Left kidney (tissue), 8 donors: ENCODE measurements at places on chromosomes 12 and 14. TPM values are rescaled to one million over a fixed set of nuclear protein-coding genes. Genes with fewer than 3 reads are reported as not detected.

DNA sequence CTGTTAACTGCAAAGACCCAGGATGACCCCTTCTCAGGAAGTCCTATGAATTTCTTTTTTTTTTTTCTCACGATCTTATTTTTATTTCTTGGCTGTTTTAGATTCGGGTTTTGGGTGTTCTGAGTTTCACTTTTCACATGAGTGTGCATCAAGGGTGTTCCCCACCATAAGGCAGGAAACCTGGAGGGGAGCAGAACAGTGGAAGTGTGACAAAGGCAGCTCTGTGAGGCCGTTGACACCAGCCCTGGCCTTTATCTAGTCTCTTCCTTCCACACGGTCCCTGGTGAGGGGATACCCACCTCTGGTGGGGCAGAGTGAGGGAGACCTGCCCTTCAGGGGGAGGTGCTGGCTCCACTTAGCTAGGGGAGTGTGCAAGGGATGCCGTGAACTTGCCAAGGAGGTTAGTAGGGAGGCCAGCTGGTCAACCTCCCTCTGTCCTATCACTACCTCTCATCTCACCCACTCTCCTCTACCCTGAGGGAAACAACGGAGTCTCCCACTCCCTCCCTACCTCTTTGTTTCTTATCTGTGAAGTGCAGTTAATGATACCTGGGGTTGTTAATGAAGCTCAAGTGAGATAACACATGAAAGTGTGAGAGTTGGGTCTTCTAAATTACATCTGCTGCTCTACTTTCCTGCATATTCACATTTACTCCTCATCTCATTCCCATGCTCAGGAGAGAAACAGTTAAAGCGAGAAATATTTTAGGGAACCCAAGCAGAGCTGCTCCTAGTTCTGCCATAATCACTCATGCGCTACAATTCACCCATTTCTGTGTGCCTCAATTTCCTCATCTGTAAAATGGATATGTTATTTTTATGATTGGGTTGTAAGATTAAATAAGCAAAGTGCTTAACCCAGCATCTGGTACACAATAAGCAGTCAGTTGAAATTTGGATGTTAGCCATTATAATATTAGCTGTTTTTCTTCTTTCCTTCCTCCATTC, 4.4 kb upstream of the GALNT6 start:
- no peak for DNase-seq

DNA sequence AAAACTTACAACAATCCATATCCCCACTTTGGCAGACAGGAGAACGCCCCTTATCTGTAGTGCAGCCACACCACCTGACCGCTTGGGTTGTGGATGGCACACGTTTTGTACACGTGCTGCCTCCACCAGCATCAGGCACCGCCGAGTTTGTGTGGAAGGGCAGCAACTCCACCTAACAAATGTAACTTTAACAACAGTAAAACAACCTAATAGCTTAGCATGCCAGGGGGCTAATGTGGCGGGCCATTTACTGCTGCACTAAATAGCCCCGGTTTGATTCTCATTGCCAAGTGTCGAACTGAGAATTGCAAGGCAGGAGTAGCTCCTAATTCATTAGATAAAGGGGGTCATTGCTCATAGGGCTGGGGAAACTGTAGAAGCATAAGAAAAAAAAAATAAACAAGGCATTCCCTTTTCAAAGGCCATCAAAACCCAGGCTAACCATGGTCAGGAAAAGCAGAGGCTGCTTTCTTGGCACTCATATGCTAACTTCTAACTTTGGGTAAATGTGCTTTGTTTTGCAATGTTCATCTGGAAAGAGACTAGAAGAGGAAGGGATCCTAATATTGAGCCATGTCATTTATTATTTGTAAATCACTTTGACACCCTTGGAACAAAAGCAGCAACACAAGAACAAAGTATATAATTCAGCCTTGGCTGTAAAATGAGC, 279.7 kb upstream of the SOX5 start:
- no peak for DNase-seq

GRCh38 chr14:64442300-64442988, 22.9 kb upstream of the AKAP5 start:
- no peak for DNase-seq

DNA sequence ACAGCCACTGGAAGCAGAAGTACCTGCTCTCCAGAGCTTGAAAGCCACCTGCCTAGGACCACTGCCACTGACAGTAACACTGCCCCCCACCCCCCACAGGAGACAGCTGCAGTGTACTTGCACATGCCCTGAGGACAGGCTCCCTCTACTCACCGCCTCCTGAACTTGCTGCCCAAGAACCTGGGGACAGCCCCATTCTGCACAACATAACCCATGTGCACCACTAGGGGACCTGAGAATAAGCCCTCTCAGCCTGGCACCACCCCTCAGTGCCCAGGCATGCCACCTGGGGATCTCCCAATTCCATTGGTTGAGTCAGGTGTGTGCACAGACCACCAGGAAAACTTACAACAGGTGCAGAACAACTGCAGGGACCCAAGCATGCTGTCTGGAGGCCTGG, 67.1 kb upstream of the KIF21A start:
- no peak for DNase-seq

DNA sequence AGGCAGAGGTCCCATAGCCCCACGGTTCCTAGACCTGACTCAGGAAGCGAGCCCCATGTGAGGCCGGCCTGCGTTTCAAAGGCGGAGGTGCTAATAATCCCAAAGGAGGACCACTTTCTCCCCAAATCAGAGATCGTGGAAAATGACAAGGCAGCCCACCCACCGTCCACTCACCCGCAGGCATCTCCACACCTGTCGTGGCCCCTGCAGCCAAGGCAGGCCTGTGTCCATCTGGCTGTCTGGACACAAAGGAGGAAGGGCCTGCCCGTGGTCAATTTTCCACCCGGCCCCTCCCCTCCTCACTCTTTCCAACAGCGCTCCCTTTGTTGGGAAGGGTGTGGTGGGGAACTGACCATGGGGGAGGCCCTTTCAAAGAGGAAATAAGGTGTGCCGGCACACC, 125.3 kb upstream of the TMEM132D start:
- no peak for DNase-seq

- no peak for DNase-seq
Measured at GRCh38 chr12:116199160-116199706, 78.3 kb downstream of the MED13L start.

- no peak for DNase-seq
Measured at GRCh38 chr12:3791256-3791874, 38.5 kb upstream of the CRACR2A start.

DNA sequence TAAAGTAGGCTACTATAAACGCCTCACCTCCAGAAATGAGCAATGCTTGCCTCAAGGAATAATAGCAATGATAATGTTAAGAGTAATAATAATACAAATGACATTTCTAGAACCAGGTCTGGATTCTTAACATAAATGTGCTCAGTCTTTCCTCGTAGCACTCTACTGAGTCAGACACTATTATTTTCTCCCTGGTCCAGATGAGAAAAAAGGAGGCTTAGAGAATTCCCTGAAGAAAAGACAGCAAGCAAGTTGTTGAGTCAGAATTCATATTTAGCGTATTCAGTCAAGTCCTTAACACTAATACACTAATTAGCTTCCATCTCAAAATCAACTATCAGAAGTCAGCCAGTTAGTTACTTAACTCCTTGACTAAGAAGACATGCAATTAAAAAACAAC, 13.2 kb downstream of the KCNC2 start:
- no peak for DNase-seq

DNA sequence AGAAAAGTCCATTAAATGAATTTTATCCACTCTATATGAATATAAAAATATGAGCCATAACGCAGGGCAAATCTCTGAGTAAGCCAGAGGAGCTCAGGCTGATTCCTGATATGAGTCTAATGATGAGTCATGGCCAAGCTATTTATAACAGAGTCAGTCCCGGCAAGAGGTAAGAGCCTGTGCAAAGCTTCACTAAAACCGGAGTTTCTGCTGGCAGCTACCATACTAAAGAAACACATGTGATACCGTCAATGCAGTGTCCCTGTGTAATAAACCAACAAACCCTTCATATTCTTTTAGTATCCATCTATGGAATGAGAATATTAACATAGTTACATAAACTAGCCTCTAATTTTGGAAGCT, 319.4 kb downstream of the KCNC2 start:
- no peak for DNase-seq

GRCh38 chr14:92670643-92671366, 77.6 kb downstream of the LGMN start:
- no peak for DNase-seq

DNA sequence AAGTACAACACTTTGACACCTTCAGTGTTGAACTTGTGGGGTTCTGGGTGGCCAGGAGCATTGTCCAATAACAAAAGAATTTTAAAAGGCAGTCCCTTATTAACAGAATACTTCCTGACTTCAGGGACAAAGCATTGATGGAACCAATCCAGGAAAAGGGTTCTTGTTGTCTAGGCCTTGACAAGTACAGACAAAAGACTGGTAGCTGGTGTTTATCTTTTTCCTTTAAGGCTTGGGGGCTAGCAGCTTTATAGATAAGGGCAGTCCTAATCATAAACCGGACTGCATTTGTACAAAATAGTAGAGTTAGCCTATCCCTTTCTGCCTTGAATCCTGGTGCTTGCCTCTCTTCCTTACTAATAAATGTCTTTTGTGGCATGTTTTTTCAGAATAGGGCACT, 27.4 kb downstream of the FAM177A1 start:
- no peak for DNase-seq

- DNase-seq = no peak
Measured at GRCh38 chr12:30631740-30632139, 63.9 kb downstream of the IPO8 start.

DNA sequence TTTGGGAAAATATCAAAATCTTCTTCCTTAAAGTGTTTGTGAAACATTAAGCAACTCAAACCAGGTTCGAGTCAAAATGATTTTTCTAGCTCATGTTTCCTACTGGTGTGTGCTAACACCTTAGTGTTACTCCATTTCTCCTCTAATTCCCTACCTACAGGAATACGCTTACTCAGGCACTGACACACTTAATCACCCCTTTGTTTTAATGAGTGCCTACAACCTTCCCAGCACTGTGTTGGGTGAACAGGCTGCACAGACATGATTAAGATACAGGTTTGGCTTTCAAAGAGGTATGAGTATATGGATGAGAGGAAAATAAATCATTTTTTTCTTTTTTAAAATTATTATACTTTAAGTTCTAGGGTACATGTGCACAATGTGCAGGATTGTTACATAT, 15.6 kb upstream of the PZP start:
- no peak for DNase-seq

- DNase-seq = no peak
Measured at GRCh38 chr12:13376610-13377373, 180.3 kb downstream of the EMP1 start.

DNA sequence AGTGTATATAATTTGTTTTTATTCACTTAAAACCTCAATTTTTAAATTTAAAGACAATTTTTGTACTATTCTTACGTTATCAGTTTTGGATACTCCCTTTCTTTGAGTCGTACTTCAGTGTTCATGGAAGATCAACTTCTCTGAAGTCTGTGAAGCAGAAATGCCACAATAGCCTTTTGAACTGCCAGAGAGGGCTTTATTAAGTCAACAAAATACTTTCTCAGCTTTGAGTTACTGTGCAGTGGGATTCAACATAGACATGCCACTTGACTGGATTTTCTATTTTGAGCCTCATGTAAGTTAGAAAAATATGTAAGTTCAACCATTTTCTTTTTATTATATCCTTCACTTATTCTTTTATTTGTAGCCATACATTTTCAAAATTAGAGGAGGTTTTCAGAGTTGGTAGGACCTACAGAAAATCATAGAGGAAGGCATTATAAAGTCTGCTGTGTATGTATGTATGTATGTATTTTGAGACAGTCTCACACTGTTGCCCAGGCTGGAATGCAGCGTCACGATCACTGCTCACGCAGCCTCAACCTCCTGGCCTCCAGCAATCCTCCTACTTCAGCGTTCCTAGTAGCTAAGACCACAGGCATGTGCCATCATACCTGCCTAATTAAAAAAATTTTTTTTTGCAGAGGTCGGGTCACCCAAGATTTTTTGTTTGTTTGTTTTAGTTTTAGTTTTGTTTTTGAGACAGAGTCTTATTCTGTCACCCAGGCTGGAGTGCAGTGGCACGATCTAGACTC, 31.3 kb upstream of the BCAT1 start:
- DNase-seq = peak; percentile 28

- DNase-seq = no peak
Measured at GRCh38 chr14:102717276-102717675, 60.0 kb upstream of the TRAF3 start.

GRCh38 chr14:31505411-31505810, 17.6 kb upstream of the GPR33 start:
- DNase-seq = peak; percentile 19

- no peak for DNase-seq
Measured at GRCh38 chr14:22979748-22980392, 2.5 kb downstream of the AJUBA start.

- DNase-seq = no peak
Measured at GRCh38 chr14:105519946-105520698, 6.3 kb upstream of the TMEM121 start.

DNA sequence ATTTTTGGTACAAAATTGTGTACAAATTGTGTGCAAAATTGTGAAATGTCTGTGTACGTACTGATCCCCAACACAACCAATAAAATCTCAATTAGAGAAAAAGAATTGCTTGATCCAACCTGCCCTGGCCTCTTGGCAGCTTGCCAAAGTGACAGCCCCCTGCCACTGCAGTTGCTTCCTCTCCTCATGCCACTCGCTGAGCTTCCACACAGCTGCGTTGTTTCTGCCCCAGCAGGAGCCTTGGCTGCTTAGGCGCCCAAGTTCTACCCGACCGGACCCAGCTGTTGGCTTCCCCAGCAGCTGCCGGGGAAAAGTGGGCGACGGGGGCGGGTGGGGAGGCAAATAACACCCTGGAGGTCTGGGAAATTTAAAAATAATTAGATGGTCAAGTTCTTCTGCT, 171.8 kb upstream of the ATF7IP start:
- DNase-seq = no peak

- DNase-seq = no peak
Measured at GRCh38 chr14:95304342-95304741, 15.4 kb downstream of the CLMN start.

DNA sequence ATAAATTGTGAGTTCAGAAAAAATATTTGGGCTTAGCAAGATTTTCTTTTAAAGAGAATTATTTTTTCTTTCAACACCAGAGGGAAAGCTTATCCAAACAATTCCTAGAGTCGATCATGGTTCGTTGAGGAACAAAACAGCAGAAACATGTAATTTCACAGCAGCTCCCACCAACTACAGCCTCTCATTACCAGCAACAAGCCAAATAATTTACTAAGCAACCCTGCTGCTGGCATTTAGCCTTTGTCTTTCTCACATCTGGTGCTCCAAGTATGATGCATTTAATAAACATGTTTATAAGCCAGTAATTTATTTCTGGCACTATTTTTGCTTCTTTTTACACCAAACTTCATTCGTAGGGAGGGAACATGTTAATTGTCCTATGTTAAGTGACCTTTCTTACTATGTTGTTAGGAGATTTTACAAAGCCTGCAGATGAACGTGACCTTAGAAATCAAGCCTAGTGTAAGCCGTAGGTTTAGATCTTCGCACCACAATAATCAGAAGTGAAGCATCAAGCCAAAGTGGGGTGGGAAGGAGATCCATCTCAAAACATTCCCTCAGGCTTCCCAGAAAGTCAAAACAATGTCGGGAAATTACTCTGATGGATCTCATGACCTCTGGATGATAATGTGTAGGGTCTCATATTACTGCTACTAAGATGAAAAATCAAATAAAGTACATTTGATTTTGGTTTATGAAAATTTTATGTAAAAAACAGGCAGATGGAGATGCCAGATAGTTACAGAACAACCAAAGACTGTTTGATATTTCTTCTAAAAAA, 128.4 kb downstream of the RPAP3 start:
- DNase-seq = no peak

EML5 gene
- 2.5 TPM for polyA plus RNA-seq

MFAP5 gene
- polyA plus RNA-seq = 0.25 TPM

TMEM30B gene
- 11.3 TPM for polyA plus RNA-seq

CNTN1 gene
- polyA plus RNA-seq = 35.7 TPM

CBLN3 gene
- 3.7 TPM for polyA plus RNA-seq

TMEM121 gene
- 2.8 TPM for polyA plus RNA-seq

FAM186B gene
- 3.1 TPM for polyA plus RNA-seq

POP5 gene
- polyA plus RNA-seq = 65.0 TPM
